ENCODE measurements at places on chromosomes 2 and 18.

GRCh38 chr2:33430856-33431255, 45.6 kb upstream of the RASGRP3 start:
- no peak for DNase-seq

DNA sequence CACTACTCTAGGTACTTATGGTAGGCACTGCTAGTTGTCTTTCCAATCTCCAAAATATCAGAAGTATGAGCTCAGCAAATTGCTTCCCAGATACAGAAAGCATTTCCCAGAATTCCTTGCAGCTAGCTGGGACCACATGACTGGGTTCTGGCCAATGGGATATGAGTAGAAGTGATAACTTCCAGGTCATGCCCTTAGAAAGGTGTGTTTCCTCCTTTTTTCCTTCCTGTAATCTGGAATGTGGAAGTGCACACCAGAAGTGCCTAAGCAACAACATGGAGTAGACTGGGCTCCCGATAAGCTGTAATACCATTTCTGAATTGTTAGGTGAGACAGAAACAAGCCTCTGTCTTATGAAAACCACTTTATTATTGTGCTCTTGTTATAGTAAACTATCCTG, 279.8 kb downstream of the ZNF385B start:
- DNase-seq: no peak

- no peak for DNase-seq
Measured at GRCh38 chr2:11385216-11385615, 40.8 kb upstream of the ROCK2 start.

DNA sequence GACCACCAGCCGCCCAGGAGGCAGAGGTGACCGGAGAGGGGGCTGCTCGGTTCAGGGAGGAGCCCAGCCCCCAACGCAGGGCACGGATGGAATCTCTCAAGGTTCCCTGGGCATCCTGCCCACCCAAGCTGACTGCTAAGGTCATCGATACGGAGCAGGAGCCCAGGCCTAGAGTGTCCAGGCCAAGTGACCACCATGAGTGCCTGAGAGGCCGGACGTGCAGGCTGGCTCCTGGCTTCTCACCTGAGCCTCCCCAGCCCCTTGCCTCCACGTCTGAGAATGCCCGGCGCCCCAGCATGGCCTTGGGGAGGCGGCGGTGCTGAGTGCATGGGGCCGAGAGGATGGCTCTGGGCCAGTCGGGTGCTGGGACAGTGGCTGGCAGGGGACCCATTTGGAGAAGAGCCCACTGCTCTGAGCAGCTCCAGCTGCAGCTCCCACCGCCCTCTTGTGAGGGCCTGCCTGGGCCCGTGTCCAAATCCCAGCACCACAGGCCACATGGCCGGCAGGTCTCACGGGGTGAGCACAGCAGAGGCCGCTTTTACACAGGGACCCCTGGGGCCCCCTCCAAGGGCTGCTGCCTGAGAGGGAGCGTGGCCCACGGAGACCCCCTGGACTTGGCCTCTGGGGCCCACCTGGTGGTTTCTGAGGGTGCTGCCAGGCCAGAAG, 102.8 kb upstream of the CTDP1 start:
- no peak for DNase-seq

DNA sequence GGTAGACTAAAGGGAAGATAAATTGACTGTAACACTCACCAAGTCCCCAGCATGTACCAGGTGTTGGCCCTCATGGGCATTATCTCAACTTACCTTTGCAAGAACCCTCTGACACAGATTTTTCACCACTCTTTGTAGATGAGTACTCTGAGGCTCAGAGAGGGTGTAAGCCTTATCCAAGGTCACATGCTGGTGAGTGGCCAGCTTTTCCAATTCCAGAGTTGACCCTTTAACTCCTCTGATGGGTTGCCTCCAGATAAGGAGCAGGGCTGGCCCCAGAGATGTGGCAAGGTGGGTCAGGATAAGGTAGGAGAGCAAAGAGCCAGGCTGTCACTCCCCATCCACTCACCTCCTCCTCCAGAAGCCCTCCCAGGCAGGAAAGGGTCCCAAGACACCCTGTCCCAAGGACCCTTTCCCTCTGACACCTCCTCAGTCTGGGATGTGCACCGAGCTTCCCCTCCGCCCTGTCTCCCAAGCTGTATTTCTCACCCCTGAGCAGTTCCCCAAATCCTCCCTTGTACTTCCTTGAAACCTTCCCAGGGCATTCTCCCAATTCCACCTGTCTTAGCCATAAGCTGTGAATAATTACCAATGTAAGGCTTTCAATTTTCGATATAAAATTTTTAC, 165.9 kb downstream of the ZFP36L2 start:
- no peak for DNase-seq

- no peak for DNase-seq
Measured at GRCh38 chr18:70332694-70333093, 43.8 kb downstream of the SOCS6 start.

DNA sequence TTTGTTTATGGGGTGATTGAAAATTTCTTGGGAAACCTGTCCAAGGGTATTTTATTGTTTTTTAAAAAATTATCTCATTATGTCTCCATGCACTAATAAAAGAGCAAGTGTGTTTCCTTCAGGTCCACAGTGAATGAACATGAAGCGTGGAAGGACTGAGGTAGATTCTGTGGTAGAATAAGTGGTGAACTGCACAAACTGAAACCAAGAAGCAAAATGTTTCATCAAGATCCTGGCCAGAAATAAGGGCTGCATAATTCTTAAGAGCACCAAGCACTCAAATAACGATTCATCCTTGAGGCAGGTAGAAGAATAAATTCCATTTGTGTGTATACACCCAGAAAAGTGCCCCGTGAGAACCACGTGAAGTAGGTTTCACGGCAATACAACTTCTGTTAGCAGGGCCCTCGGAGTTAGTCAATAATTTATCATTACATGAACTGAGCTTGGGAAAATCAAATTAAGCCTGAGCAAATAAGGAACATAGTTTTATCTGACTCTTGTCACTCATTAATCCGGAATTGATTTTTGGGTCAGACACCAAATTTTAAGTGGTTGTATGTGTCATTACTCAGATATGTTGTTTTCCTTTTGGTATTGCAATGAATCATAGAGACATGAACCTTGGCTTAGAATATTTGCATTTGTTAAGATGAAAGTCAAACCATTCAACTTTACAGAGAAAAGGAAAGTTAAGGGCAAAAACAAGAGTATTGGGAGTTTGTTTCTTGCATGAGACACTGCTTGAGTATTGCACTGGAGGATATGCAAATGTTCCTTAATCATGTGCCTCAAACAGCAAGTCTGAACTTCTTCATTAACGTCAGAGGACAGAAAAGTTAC, 472.6 kb upstream of the NETO1 start:
- DNase-seq: no peak

GRCh38 chr18:5052491-5052890, 144.6 kb downstream of the AKAIN1 start:
- DNase-seq: no peak

DNA sequence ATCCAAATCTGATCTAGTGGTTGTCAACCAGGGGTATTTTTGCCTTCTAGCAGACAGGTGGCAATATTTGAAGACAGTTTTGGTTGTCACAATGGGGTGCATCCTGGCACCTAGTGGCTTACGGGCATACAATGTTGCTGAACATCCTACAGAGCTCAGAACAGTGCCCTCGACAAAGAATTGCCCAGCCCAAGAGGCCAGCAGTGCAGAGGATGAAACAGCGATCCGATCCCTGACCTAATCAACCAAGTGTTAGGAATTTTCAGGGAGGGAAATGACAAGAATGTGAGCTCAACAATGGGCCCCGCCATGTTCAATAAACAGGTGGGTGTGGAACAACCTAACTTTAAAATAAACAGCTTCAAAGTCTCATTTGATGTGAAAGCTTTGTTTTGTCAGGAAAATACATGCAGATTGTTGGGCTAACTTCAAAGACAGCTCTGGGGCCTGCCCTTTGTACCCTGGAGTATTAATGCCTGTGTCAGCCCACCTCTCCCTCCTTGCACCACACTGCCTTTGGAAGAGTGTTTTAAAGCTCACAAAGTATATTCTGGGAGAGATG, 22.5 kb upstream of the SCYGR5 start:
- peak; percentile 63 for DNase-seq

- peak; percentile 67 for DNase-seq
Measured at GRCh38 chr2:85175369-85176299, 42.4 kb downstream of the TCF7L1 start.

DNA sequence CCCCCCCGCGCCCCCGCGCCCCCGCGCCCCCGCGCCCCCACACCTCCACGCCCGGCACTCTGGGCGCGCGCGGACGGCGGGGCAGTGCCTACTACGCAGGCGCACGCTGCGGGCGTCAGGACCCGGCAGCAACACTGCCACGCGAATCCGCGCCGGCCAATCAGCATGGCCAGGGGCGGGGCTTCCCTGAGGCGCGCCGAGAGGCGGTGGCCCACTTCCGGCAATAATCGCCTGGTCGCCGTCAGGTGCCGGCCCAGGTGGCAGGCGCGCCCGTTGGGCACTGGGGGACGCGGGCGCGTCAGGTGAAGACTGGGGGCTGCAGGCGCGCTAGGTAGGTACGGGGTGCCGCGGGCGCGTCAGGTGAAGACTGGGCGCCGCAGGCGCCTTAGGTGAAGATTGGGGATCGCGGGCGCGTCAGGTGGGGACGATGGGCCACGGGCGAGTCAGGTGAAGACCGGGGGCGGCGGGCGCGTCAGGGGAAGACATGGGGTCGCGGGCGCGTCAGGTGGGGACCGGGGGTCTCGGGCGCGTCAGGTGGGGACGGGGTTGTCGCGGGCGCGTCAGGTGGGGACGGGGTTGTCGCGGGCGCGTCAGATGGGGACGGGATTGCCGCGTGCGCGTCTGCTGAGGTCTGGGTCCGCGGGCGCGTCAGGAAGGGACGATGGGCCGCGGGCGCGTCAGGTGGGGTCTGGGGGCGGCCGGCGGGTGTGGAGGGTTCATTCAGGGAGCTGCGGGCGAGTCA, 219.1 kb downstream of the RTP5 start:
- DNase-seq: peak; percentile 82

GRCh38 chr2:144332356-144333142, 187.4 kb downstream of the ZEB2 start:
- DNase-seq: peak; percentile 84

DNA sequence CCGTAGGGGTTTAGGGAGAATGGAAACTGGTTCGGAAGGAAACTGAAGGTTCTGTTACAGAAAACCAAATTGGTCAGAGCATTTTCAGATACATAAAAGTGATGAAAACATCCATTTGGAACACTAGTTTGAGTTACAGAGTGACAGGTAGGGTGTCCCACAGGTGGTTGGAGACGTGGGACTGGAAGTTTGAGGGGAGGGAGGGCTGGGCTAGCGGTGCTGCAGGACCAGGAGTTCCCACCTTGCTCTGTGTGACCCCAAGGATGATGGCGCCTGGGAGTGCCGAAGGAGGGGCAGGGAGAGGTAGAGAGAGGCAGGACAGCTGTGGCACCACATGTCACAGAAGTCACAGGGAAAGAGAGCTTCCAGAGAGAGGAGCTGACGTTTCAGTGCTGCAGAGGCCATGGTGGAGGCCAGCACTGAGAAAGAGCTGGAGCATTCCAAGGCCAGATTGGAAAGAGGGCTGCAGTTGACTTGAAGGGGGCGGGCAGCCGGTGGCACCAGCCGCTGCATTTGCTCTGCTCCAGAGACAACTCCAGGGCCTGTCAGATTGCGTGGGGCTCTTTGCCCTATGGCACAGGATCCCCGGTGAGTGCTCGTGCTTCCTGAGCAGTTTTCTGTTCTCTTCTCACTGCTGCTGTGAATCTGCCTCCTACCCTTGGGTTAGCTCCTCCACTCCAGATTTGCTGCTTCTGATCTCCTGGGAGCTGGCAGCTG, 56.2 kb upstream of the FOSL2 start:
- DNase-seq: no peak

- no peak for DNase-seq
Measured at GRCh38 chr18:47560723-47561715, 309.6 kb upstream of the SKOR2 start.

- no peak for DNase-seq
Measured at GRCh38 chr2:127117603-127118002, 10.6 kb upstream of the BIN1 start.

DNA sequence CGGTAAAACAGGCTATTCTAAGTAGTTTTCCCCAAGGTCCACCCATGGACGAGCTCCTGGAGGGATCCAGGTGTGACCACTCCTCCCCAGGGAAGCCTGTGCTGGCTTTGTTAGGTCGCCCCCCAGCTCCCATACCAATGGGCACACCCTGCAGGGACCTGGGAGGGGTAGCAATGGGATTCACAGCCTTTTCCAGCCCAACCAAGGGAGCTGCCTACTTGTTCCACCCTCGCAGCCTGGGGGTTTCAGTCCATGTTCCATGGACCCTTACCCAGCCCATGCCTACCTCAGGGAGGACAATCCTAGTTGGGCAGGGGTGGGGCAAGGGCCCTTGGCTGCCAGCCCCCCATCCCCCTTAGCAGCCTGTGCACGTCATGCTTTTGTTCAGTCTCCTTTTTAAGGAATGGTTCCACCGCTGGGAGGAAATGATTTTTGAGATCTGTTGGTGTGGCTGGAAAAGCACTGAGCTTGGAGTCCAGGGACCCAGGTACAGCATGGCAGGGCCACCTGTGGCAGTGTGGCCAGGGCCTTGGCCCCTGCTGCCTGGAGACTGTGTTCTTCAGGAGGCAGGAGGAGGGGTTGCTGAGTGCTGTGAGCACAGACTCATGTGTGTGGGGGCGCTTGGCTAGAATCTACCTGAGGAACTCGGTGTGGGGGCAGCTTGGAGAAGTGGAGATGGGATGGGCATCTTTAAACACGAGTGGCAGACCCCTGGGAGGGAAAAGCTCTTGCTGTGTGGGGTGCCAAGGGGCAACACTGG, 166.8 kb downstream of the TWIST2 start:
- DNase-seq: no peak

GRCh38 chr2:179336782-179337534, 72.3 kb upstream of the SESTD1 start:
- DNase-seq: no peak

- peak; percentile 89 for DNase-seq
Measured at GRCh38 chr2:31384351-31384750, 30.2 kb downstream of the XDH start.

DNA sequence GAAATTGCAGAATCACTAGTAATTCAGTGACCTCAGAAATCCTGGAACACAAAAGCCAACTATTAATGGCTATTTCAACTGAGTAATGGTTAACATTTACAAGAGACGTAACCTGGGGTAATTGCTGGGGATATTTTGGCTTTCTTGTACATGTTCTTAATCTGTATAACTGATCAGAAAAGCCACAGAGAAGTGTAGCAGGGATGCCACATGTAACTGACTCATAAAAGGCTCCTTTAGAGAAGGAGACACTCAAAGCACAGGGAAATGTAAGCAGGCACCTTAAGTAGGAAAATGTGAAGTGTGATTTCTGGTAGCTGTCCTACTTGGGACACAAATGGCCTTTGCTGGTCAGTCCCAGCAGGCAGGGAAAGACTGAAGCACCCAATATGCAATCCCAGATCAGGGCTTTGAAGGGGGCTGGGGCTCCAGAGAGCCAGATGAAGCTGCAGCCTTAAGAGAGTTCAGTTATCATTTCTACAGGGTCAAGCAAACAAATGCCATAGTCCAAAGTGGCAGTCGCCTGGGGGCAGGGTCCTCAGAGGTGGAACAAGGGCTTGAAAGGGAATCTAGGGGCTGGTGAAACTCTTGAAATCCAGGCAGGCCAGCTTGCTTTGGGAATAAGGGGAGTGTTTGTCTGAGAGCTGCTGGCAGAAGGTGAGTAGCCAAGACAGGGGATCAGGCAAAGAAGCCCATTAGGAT, 7.2 kb upstream of the SPOPL start:
- DNase-seq: no peak
